ENCODE measurements at places on chromosomes 4 and X.

GRCh38 chrX:78923198-78924015 lies 21.8 kb upstream of the P2RY10 start:
- DNase-seq: no peak

- no peak for DNase-seq
Observed at GRCh38 chr4:98203332-98204235, 57.6 kb upstream of the RAP1GDS1 start.

GRCh38 chrX:154090731-154091130 lies 6.8 kb downstream of the MECP2 start:
- no peak for DNase-seq

- peak; percentile 16 for DNase-seq
Observed at GRCh38 chr4:10296730-10297129, 160.5 kb downstream of the ZNF518B start.

- no peak for DNase-seq
Observed at GRCh38 chrX:31293409-31293808, 221.6 kb upstream of the FTHL17 start.

GRCh38 chr4:48247142-48247877 lies 22.3 kb downstream of the TEC start:
- peak; percentile 83 for DNase-seq

DNA sequence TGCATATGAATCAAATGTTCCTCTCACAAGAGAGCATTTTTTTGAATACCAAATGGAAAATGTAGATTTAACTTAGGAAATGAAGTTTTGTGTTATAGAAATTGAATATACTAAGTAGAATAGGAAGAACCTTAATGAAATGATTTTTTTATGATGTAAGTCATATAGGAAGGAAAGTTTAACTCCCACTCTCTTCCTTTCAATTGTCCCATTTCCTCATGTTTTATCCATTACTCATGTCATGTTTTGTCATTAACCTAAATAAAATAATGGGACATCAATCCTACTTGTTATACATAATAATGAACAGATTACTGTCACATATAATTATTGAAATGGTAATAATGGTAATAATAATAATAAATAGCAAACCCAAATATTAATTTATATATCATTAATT lies 22.7 kb upstream of the SRD5A3 start:
- DNase-seq: no peak

DNA sequence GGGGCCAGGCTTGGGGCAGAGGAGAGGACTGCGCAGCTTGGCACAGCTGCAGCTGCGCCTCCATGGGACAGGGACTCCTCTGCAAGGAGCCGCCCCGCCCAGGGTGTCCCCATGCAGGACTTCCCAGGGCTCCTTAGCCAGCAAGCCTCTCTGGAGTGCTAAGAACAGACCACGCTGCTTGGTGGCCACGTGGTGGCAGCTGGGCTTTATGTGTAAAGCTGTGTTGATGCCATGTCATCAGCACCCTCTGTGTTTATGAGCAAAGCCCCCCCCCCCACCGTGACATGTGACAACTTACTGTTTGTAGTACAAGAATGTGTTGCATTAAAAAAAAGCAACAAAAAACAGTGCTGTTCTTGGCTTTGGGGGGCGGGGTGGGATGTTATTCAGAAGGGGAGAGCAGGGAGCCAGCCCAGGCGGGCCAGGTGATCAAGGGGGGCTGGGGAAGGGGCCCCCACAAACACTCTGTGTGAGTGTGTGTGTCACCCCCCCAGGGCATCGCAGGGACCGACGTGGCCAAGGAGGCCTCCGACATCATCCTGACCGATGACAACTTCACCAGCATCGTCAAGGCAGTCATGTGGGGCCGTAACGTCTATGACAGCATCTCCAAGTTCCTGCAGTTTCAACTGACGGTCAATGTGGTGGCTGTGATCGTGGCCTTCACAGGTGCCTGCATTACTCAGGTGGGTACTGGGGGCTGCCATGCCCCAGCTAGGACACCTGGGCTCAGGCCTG lies 40.3 kb downstream of the ATP2B3 start:
- DNase-seq: no peak

- DNase-seq: peak; percentile 2
Observed at GRCh38 chrX:111133389-111133788, 37.4 kb downstream of the PAK3 start.

- DNase-seq: no peak
Observed at GRCh38 chrX:130628516-130628915, 226.7 kb downstream of the RBMX2 start.

- DNase-seq: no peak
Observed at GRCh38 chrX:10106806-10107205, 50.0 kb upstream of the CLCN4 start.

DNA sequence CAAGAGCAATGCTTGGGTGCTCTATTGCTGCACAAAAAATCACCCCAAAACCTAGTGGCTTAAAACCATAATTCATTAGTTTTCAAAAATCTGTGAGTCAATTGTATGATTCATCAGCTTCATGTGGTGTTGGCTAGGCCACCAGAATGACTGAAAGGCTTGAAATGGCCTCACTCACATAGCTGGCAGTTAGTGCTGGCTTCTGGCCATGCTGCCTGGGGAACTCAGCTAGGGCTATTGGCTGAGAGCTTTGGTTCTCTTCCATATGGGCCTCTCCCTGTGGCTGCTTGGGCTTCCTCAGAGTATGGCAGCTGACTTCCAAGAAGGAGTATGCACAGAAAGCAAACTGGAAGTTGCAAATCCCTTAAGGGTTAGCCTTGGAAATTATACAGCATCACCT lies 3.1 kb upstream of the MTMR1 start:
- DNase-seq: peak; percentile 45

DNA sequence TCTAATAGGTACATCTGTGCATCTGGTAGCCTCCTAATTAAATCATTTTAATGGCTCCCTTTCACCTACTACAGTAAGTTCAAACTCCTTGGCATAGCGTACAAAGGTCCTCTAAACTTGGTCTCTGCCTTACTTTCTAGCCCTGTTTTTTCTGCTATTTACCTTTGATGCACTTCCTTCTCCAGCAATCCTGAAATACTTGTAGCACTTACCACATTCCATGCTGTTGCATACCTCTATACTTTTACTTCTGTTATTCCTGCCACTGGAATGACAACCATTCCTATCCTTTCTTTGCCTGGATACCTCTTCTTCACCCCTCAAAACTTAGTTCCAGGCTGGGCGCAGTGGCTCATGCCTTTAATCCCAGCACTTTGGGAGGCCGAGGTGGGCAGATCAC lies 56.6 kb upstream of the LHFPL1 start:
- DNase-seq: no peak

DNA sequence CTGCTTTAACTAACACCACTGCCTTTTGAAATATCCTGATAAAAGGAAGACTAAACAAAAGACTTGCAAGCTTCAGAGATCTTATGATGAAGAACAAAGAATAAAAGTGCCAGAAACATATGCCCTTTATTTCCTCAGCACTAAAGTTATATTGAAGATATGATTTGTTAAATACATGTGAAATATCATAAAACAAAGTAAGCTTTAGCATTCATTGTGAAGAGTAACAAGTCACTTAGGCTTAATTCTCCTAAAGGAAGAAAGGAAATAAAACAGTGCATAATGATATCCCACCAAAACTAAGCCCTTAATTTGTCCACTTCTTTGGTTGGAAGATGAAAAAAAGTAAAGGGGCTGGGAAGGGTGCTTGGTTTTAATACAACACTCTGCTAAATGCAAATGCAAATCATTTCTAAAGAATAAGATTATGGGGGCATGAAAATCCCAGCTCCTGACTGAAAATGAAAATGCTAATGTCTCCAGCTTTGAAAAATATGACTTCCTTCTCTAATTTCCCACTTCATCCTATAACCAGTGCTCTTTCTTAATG lies 227.2 kb downstream of the FAT4 start:
- DNase-seq: no peak
